LHCN-M2 (cell line): ENCODE measurements at places on chromosomes 12 and 14. TPM values are rescaled to one million over a fixed set of nuclear protein-coding genes. Genes with fewer than 3 reads are reported as not detected.

GRCh38 chr14:102999227-102999895 is 58.0 kb downstream of the CDC42BPB start:
- no peak for DNase-seq

Gene GLIPR1L2
- 0.32 and 0.92 TPM in 2 replicates for total RNA-seq

Gene TAS2R10
- total RNA-seq: 0.19 and 0.40 TPM in 2 replicates

- DNase-seq: no peak
These were observed 17.9 kb upstream of the RCOR1 start for GRCh38 chr14:102574281-102575159.

Gene JKAMP
- total RNA-seq: 120 and 141 TPM in 2 replicates

GRCh38 chr12:12495536-12495935 is 67.1 kb downstream of the DUSP16 start:
- DNase-seq: no peak

- no peak for DNase-seq
These were observed 7.9 kb upstream of the TMBIM6 start for GRCh38 chr12:49733219-49734017.

DNA sequence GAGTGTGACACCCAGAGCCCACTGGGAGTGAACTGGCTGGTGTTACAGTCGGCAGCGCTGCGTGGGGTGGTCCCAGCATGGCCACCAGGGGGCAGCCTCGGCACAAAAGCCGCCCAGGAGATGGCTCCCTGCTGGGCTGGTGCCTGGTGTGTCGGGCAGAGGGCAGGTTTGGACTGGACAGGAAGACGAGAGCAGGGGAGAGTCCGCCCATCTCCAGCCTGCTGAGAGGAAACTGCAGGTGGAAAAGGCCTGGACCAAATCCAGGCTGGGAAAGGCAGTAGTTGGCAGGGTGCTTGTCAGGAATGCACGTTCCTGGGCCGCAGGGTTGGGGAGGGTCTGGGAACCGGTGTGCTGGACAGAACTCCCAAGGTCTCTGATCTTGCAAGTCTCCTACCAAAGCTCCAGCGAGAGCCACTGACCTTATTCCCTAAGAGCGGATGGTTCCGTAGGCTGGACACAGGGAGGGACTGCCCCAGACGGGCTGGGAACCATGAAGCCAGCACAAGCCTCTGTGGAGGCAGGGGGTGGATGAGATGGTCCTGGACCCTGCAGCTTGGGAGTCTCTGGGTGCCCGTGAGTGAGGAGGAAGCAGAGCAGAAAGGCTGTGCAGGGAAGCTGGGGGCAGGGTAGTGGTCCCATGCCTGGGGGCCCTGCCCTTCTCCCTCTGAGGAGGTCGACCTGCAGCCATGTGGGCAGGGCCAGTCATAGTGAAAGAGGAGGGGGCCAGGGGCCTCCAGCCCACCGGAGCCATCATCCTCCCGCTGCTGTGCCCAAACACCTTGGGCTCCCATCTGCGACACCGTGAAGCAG is 1.8 kb downstream of the AHNAK2 start:
- DNase-seq: peak; percentile 78

Gene TAS2R50
- total RNA-seq: 0.58 and 0.75 TPM in 2 replicates

- DNase-seq: peak; percentile 41
These were observed 356.5 kb upstream of the ATP2B1 start for GRCh38 chr12:90064852-90065801.

DNA sequence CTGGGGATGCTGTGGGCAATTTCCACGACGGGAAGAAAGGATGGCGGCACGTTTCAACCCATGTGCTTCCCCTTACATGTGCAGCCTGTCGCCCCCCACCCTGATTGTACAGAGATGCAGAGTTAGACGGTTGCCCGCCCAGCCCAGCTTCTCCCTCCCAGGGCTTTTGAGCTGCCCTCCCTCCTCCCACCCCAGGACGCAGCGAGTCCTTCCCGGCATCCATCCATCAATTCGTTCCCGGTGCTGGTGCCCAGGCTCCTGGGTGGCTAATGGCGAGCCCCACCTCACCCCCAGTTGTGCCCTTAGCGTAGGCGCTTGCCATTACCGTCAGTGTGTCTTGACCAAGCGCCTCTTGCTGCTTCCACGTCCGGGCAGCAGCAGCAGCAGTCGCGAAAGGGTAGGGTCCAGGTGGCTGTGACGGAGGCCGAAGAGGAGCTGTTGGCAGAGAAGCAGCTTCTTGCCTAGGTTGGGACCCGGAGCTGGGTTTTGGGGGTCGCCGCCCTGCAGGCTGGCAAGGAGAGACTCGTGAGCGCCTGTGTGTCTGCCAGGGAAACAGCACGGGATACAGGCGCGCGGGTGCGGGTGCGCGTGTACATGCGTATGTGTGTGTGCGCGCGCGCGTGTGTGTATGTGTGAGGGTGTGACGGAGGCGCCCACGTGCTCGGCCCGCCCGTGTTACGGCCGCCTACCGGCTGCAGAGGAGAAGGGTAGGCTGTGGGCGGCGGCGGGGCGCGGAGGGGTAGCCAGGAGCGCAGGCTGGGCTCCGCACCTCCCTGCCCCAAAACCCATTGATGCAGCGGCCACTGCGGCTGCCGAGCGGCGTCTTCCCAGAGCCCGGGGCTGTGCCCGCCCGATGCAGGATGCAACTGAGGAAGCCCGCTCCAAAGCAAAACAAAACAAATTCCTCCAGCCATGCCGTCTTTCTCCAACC is at the start of gene SLC6A15:
Gene SLC6A15 (minus strand): TSS at position 602 of the 931 bp plus-strand sequence. CDS start 20,679 bp downstream, outside the sequence.
- DNase-seq: peak; percentile 91

DNA sequence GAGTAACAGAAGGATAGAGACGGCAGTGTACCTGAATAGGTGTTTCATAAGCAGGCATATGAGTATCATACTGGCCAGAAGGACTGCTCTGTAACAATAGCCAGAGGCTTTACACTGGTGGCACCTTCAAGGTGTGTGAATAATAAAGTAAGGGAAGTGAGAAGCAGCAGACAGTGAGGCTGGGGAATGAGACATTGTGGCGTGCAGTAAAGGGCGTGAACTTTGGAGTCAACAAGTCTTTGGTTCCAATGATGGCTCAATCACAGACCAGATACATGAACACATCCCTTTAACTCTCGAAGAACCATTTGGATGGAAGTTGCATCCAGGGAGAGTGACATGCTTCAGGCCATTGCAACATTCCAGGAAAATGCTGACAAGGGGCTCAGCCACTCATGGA is 32.0 kb upstream of the CCND2 start:
- no peak for DNase-seq

- DNase-seq: no peak
These were observed 6.7 kb downstream of the RAB15 start for GRCh38 chr14:64965356-64966000.

DNA sequence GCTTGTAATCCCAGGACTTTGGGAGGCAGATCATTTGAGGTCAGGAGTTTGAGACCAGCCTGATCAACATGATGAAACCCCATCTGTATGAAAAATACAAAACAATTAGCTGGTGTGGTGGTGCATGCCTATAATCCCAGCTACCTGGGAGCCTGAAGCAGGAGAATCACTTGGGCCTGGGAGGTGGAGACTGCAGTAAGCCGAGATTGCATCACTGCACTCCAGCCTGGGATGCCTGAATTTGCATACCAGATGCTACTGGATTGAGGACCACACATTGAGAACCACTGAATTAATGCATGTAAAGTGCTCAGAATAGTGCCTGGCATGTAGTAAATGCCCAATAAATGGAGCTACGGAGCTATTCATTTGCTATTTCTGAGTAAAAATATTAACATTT is 14.9 kb upstream of the MYH7 start:
- no peak for DNase-seq

Gene INHBE
- 0.26 and 0.40 TPM in 2 replicates for total RNA-seq

DNA sequence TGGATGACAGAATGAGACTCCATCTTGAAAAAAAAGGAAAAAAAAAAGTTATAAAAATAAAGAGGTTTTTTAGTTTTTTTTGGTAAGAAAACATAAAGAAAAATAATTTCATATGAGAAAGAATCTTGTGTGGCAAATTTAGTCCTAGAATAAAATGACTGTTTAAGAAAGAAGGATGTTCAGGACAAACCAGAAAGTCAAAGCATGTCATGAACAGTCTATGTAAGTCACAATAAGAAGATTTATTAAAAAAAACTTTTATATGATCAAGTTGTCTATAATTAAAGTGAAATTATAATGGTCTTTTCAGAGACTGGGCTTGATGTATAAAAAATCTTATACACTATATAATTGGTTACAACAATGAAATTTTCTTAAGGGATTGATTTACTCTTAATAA is 68.1 kb upstream of the HECTD1 start:
- DNase-seq: no peak

Gene CD163
- total RNA-seq: 0.11 TPM in 1 of 2 replicates, not detected in the other

- DNase-seq: no peak
These were observed 992 bp downstream of the DNAH10 start for GRCh38 chr12:123763093-123763492.

DNA sequence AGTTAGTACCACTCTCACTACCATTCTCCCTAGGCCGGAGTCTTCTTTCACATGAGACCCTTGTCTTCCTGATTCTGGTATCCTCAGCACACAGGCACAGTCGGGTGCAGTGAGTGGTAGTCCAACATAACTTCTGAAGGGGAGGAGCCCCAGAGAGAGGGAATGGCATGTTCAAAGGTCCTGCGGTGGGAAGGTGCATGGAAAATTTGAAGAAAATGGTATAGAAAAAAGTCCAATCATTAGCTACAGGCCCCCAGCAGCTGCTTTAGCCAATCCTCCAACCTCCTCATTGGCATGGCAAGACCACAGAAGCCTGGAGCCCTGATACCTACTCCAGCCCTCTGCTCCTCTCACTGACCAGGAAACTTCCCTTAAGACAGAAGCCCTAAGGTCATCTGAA is 96.6 kb downstream of the ZFP36L1 start:
- DNase-seq: no peak

DNA sequence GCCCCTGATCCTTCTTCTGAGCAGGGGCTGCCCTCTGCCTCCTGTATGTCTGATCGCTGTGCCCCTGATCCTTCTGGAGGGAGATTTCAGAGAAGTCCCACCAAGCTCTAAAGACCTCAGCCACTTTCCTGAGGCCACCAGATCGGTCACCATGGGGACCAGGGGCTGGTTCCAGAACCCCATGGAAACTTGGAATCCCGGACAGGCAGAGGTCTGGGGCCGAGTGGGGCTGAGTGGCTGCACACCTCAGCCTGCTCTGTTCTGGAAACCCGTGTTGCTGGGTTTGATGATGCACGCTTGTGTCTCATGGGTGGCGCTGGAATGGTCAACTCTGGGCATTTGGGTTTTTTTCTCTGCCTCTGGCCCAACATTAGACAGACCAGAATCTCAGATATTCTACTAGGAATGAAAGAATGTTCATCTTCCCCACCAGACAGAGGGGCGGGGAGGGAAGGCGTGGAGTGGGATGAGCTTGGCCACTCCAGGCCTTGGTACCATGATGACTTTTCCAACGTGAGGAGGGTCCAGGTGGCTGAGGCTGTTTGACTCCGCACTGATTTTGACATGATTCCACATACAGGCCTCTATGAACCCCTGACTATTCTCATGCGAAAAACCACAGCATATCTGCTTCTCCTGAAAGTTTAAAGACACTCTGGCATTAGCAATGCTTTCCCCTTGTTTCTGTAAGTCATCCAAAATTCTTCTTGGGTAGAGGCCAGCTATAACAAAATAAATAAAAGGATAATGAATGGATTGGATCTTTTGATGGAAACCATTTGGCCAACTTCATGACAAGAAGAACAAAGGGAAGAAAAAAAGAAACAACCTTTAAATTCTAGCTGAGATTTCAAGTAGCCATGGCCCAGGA is 114.5 kb downstream of the ADGRD1 start:
- DNase-seq: no peak
